GM12878 (cell line): ENCODE measurements at places on chromosomes 6 and 20.

- DNase-seq, result no peak
These were observed 17.5 kb downstream of the NAPB start for GRCh38 chr20:23403751-23404150.

DNA sequence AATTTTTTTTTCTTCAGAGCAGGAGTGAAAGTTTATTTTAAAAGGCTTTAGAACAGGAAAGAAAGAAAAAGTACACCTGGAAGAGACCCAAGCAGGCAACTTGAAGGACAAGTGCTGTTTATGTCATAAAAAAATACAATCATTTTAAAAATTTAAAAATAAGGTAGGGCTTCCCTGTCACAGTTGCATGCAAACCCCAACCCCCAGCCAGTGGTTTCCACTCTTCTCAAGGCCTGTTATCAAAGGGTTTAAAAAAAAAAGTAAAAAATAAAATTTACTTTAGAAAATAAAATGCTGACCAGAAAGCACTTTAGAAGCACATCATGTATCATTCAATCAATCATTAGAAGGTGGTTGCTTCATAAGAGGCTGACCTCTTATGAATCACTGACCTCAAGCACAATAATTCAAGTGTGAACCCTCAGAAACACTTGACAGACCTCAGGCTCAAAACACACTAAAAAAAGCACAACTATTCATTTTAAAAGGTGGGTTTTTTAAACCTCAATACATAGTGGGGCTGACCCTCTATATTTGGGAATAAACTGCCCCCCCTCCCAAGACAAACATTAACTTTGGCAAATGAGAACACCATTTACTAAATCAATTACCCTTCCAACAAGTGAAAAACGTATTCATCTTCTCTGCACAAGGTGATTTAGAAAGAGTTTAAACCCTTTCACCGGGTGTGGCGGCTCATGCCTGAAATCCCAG, 15.6 kb downstream of the ILRUN start:
- DNase-seq, result no peak

GRCh38 chr6:155481215-155481614, 25.6 kb upstream of the NOX3 start:
- no peak for DNase-seq

DNA sequence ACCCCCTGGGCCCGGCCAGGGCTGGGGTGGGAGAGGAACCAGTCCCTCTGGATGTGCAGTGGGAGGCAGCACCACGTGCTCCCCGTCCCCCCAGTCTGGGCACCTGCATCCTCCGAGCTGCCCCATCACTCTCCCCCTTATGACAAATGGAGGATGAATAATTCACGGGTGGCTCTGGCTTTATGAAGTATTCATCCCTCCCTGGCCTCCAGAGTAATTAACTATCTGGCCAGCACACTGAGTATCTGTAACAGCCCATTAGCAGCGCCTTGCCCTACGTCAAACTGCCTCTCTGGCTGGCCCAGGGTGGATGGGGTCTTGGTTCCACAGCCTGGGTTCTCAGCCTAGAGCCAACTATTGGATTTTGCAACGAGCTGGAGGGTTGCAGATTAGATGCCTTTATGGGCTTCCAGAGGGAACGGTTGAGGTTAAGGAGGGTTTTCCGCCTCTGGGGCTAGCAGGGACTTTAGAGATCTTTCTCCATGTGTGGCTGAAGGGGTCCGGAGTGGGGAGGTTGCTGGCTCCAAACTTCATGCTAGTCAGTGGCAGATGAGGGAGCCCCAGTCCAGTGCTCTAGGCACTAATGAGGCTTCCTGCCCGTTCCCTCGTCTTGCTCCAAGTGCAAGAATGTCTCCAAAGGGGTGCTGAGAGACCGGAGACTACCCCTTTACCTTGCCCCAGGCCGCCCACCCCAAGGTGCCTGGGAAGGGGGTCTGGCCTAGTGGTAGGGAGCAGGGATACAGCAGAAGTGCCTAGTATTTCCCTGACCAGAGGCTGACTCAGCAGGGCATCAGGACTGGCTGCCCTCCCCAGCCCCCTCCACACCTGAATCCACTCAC, 53.5 kb upstream of the MLN start:
- DNase-seq, result no peak

DNA sequence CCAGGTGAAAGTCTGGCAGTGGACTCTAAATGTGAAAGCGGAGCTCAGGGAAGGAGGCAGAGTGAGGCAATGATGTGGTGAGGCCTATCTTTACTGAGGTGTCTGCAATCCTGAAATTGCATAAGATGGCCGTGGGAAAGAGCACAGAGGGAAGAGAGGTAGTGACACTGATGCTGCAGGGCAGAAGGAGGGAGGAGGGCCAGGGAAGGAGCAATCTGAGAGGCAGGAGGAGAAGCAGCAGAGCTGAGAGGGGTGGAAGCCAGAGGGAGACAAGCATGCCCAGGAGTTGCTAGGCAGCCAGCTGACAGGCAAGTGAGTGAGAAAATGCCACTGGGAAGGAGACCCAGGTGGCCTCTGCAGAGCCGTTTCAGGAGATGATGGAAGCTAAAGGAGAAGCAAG, 97.4 kb upstream of the CNR1 start:
- no peak for DNase-seq

GRCh38 chr6:36133912-36134311, 3.6 kb downstream of the MAPK13 start:
- DNase-seq, result no peak

DNA sequence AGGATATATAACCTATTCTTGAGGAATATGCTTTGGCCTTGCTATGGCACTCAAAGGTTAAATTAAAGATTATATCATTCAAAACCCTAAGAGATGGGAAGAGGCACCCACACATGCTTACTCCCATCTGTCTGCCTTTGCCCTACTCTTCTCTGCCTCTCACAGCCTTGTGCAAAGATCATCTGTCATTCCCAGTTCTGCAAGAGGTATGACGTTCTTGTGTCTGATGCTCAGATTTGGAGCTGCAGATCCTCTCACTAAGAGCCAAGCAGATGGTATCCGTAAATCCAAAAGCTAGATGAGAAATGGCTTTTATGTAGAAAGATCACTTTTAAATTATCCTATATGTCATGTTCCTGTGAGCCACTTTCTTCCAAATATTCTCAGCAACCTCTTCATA, 112.0 kb downstream of the GPR63 start:
- DNase-seq, result no peak

- peak; percentile 68 for DNase-seq
These were observed 159.4 kb downstream of the FAXC start for GRCh38 chr6:99189823-99190721.

GRCh38 chr20:45377269-45377668, 856 bp downstream of the TP53TG5 start:
- no peak for DNase-seq

DNA sequence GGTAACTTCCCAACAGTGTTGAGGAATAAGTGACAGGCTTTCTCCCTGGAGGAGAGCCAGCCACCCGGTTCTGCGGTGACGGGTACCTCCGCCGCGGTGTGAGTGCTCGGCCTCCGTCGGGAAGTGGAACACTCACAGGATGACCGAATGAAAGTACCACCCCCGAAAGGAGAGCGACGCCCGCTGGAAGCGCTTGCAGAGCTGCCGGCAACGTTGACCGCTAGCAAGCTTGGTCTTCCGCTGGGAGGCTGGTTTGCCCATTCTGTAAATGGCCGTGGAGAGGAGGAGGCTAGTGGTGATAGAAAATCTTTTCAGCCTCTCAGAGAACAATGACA, 614 bp upstream of the TMEM242 start:
- no peak for DNase-seq

- no peak for DNase-seq
These were observed 626.4 kb upstream of the MMS22L start for GRCh38 chr6:97909380-97909779.

GRCh38 chr6:148193063-148193680, 149.5 kb upstream of the SASH1 start:
- no peak for DNase-seq

GRCh38 chr6:162092816-162093502, 634.6 kb downstream of the PRKN start:
- no peak for DNase-seq

DNA sequence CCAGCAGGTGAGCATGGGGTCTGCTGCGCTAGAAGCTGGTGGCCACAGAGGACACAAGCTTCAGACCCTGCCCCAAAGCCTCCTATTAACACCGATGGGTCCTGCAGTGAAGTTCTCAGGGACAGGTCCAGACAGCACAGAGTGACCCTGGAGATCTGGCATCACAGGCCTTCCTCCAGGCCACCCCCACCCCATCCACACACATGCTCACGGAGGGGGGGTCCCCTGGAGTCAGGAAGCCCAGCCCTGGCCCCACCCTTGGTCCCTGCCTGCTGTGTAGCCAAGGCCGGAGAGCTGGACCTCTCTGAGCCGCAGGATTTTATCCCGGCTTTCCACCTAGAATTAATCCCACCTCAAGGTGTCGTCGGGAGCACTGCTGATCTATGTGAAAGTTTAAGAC, 167.3 kb downstream of the TAF4 start:
- no peak for DNase-seq

DNA sequence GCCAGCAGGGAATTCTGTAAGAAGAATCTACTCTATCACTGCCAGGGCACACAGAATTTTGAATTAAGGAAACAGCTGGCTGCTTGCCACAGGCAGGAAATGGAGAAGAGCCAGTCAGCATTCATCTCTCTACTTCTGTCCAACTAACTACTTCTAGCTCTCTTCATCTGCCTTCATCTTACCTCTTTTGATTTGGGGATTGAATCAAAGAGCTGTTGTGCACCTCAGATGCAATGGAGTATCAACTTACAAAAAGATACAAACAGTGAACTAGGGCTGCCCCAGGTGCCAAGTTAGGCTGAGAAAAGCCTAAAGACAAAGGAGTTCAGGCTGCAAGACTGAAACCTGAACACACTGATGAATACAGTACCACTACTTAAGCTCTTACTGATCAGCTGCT, 82.0 kb downstream of the PTPRK start:
- no peak for DNase-seq

DNA sequence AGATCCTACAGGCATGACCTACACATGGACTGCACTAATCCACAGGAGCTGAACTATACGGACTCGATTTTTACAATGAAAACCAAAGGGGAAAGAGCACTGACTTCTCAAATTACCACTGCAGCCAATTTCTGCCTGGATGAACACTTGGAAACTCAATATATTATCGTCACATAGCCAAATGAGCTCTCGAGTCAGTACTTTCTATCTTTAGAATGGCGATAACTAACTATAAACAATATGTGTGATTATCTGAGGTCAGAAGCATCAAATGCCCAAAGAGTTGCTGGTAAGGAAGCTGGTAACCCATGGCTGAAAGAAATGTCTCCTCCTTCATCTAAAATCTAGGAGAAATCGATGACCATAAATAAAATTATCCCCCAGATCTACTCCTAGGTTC, 86.7 kb downstream of the KIF16B start:
- no peak for DNase-seq

- no peak for DNase-seq
These were observed 61.4 kb upstream of the NT5E start for GRCh38 chr6:85388531-85388930.

DNA sequence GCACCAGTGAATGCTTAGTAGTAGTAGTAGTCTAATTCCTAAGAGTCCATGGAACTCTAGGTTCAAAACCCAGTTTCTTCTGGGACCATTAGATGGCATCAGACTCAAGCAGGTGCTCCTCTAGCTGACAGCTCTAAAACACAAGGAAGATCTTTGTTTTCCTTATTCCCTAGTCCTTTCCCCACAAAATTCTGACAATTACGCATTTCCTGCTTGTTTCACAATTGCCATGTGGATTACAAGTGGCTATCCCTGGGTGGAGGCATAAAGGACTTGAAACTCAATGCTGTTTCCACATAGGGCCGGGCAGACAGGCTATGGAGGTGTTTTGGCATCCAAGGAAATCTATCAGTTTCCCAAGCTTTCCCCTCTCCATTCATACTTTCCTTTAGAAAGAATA, 9.2 kb upstream of the HLA-DOB start:
- no peak for DNase-seq

- DNase-seq, result no peak
These were observed 22.4 kb upstream of the TGM2 start for GRCh38 chr20:38187517-38187916.

DNA sequence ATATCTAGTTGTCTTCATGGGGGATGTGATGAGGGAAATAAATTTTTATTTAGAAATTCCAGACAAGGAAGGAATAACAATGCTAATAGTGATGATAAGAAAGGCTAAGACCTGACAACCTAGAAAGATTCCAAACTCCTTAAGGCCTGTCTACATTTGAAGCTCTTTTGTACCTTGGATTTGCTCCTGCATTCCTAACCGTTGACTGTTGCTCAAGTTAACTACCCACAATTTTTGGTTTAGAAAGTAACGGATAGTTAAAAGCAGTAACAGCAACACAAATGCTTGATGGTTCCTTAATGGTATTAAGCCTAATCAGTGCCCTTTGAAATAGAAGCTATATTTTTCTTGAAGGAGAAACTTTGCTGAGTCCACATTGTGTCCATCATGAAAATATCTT, 52.9 kb downstream of the TRMT11 start:
- DNase-seq, result no peak

GRCh38 chr20:24987244-24987643, 5.3 kb downstream of the APMAP start:
- no peak for DNase-seq

- DNase-seq, result no peak
These were observed 168.0 kb upstream of the CHD6 start for GRCh38 chr20:41786158-41786557.

- no peak for DNase-seq
These were observed 224.2 kb downstream of the ARHGAP18 start for GRCh38 chr6:129485746-129486145.

GRCh38 chr6:116370760-116371119, at the start of gene DSE:
DSE (plus strand) TSS chr6:116370947; CDS start chr6:116399251, 28,304 bp downstream.
- DNase-seq, result no peak

DNA sequence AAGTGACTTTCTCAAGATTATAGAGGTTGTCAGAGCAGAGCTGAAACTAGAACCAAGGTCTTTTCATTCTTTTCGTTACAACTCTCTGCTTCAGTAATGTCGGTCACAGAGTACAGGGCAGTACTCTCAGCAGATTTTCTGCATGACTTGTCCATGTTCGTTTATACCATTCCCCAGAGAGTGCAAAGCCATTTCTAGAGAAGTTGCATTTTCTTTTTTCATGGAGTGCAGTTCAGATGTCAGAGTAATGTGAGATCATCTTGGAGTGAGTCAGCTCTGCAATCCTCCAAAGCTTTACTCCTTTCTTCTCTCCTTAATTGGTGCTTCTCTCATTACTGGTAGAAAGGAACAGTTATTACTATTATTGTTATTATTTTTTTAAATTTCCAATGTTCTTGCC, 115.6 kb upstream of the B3GAT2 start:
- no peak for DNase-seq
